Frontal cortex (tissue), 4 donors: ENCODE measurements at places on chromosomes 5 and 9. TPM values are rescaled to one million over a fixed set of nuclear protein-coding genes. Genes with fewer than 3 reads are reported as not detected.

The MUSK gene
- total RNA-seq: under 0.01 TPM

The GRXCR2 gene
- not detected for total RNA-seq

The SCGB3A2 gene
- total RNA-seq: not detected

The PRR16 gene
- total RNA-seq: 1.2 TPM

The VCAN gene
- total RNA-seq: 269 TPM

The MYMK gene
- total RNA-seq: not detected

The PCDHA9 gene
- 9.8 TPM for total RNA-seq

The PCDH1 gene
- total RNA-seq: 41.2 TPM

The COL23A1 gene
- 0.82 TPM for total RNA-seq

The BRINP1 gene
- 48.5 TPM for total RNA-seq

The SLC25A2 gene
- total RNA-seq: not detected

The ENHO gene
- total RNA-seq: 53.4 TPM

The CDO1 gene
- total RNA-seq: 53.8 TPM

The PTPRD gene
- 191 TPM for total RNA-seq

The SPAAR gene
- 0.41 TPM for total RNA-seq

The INSYN2B gene
- total RNA-seq: 0.82 TPM

The BAG1 gene
- total RNA-seq: 26.1 TPM

The SPINK7 gene
- not detected for total RNA-seq

The SPINK5 gene
- total RNA-seq: not detected

The TLE4 gene
- 65.2 TPM for total RNA-seq

The GALNT10 gene
- 5.7 TPM for total RNA-seq

The C5orf46 gene
- not detected for total RNA-seq

The GHR gene
- total RNA-seq: 1.6 TPM

The ALDOB gene
- total RNA-seq: not detected

The TSSK1B gene
- total RNA-seq: under 0.01 TPM

The SECISBP2 gene
- 67.7 TPM for total RNA-seq

The MARCHF3 gene
- 28.1 TPM for total RNA-seq

The BNC2 gene
- 1.6 TPM for total RNA-seq

The CDX1 gene
- total RNA-seq: not detected

The MED27 gene
- 11.8 TPM for total RNA-seq

The TARS1 gene
- 119 TPM for total RNA-seq

The ADRA1B gene
- 1.2 TPM for total RNA-seq

The KIF4B gene
- 0.41 TPM for total RNA-seq

The CCL27 gene
- 0.41 TPM for total RNA-seq

The PTGDS gene
- total RNA-seq: 61.1 TPM

The COL15A1 gene
- 6.9 TPM for total RNA-seq

The RFK gene
- total RNA-seq: 110 TPM

The LCNL1 gene
- 0.82 TPM for total RNA-seq

The VAV2 gene
- 31.0 TPM for total RNA-seq

The NR2F1 gene
- total RNA-seq: 53.8 TPM

The CAMK4 gene
- 67.3 TPM for total RNA-seq

The TMOD1 gene
- total RNA-seq: 20.0 TPM

The GABRA1 gene
- 29.8 TPM for total RNA-seq

The ZFP2 gene
- total RNA-seq: 8.2 TPM

The CNTLN gene
- 20.0 TPM for total RNA-seq

The PCDHA11 gene
- total RNA-seq: 29.3 TPM
